ENCODE measurements at places on chromosomes 6 and 20. TPM values are rescaled to one million over a fixed set of nuclear protein-coding genes. Genes with fewer than 3 reads are reported as not detected.

PNISR gene
- total RNA-seq, result 90.9 TPM

HLA-DPA1 gene
- total RNA-seq, result 1.6 TPM

HLA-B gene
- total RNA-seq, result 41.6 TPM

CFB gene
- 0.82 TPM for total RNA-seq

- no peak for DNase-seq
Observed at GRCh38 chr20:4805663-4806449, 84.1 kb downstream of the PRND start.

- no peak for DNase-seq
Observed at GRCh38 chr20:43506238-43506637, 1.3 kb upstream of the L3MBTL1 start.

DNA sequence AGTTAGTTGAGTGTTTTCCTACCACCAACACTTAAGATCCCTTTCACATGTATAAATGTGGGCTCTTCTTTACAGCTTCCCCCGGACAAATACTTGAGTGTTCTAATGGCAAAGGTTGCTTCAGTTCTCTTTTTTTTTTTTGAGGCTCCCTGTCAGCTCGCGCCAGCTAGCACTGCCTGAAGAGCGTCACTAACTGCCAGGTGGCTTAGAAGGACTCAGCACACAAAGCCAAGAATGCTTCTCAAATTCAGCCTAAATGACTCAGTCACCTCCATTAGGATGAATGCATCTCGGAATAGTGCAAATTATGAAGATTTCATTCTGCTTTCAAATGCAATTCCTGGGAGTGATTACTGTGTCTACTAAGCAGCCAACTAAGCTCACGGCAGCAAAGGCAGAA is 150.7 kb upstream of the BTBD3 start:
- no peak for DNase-seq

DNA sequence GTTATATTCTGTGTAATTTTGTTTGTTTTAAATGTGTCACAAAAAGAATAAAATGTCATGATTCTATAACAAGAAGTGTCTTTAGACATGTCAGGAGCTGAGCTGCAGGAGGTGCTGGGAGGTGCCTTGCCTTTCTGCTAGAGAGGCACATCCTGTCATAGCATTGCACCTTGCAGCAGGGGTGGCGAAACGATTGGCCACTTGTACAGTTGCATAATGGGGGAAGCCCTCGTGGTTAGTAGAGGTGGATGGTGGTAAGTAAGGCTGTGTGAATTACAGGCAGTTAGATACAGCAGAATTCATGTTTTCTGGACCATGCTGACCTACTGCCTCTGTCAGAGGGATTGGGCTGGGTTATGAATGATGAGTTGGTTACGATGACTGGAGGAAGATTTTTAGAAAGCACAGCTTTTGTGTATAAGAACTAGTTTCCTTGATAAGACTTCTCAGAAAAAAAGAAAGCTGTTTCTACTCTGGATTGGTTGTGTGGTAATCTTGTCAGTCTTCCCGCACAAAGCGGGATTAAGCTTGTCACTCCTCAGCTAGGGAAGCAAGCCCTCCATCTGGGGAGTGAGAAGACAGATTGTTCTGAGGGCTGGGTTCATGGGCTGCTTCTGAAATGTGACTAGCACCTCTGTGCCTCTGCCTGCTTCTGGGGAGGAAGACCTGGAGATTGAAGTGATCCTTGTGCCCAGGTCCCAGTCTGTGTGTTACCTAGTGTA is 74.9 kb downstream of the FOXO3 start:
- DNase-seq, result no peak

GRCh38 chr6:43335469-43335868 is 26.8 kb upstream of the CRIP3 start:
- DNase-seq, result no peak

- DNase-seq, result no peak
Observed at GRCh38 chr6:34519971-34520644, 36.0 kb downstream of the SPDEF start.

DNA sequence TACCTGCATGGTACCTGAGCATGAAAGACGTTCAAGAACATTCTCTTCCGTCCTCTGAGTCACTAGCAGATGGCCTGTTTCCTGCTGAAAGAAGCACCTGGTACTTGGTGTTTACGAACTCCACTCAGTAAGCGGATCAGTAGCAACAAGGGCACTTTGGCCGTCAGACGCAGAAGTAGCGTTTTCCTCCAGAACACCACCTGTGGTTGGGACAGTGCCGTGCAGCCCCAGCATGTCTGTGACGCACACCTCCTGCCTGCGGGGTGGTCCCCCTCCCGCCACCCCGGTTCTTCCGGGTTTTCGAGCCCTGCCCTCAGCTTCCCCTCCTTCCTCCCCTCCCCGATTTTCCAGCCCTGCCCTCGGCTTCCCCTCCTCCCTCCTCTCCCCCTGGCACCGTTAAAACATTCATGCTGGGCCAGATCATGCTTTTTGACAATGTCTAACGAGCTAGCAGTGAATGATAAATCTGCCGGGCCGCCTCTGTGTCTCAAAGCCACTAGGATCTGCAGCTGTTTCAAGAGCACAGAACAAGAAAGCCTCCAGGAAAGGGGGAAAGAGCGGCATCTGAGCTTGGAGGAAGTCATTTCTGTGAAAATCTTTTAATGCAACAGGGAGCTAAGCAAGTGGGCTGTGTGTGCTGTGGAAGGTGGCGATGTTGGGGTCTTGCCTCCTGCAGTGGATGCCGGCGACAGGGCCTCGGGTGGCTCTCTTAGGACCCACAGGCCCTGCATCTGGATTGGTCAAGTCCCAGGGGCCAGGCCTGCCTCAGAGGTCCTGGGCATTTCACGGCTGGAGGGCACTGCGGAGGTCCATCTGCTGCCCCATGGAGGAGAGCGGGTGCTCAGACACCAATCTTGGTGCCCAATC is 207.9 kb downstream of the ERMARD start:
- no peak for DNase-seq

All from frontal cortex (tissue), 4 donors.